Ammon's horn (tissue), 1 donor: ENCODE measurements at places on chromosomes 7 and 10.

- DNase-seq: no peak
Observed at GRCh38 chr10:113791691-113792090, 40.2 kb downstream of the PLEKHS1 start.

- DNase-seq: no peak
Observed at GRCh38 chr7:135661311-135662122, 797 bp upstream of the STMP1 start.

- DNase-seq: no peak
Observed at GRCh38 chr10:16789765-16790164, 27.5 kb downstream of the RSU1 start.

- DNase-seq: no peak
Observed at GRCh38 chr10:44807451-44807850, 103.7 kb upstream of the TMEM72 start.

DNA sequence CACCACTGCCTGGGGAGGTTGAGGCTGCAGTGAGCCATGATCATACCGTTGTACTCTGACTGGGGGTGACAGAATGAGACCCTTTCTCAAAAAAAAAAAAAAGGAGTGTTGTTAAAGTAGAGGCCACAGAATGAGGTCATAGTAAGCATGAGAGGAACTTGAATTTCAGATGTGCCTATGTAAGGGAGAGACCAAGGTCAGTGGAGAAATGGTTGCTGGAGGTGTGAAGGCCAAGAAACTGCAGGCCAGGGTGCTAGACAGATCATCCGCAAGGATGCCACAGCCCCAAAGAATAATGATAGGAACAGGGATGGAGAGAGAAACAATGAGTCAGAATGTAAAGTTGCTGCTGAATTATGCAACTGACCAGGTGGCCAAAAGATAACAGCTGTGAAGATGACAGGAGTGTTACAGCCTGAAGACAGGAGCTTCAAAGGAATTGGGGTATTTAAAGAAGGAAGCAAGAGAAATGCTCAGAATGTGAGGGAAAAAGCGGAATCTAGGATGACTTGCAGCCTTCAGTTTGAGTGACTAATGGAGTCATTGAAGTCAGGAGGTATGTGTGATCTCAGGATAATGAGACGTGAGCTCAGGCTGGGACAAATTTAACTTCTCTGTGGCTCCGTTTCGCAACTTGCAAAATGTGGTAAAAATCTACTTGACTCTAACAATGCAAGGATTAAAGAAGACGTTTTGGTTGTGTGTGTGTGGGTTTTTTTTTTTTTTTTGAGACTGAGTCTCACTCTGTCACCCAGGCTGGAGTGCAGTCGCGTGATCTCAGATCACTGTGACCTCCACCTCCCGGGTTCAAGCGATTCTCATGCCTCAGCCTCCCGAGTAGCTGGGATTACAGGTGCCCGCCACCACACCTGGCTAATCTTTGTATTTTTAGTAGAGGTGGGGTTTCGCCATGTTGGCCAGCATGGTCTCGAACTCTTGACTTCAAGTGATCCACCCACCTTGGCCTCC lies 22.2 kb downstream of the TYW1B start:
- no peak for DNase-seq

GRCh38 chr7:64990216-64990615 lies 620 bp downstream of the ZNF117 start:
- DNase-seq: no peak
